Right forelimb (tissue), 1 donor: ENCODE measurements at places on chromosomes 7 and 10.

GRCh38 chr7:136594739-136595144 is 273.7 kb upstream of the CHRM2 start:
- DNase-seq, result no peak

- DNase-seq, result no peak
Observed at GRCh38 chr7:37061849-37062559, 337.7 kb upstream of the AOAH start.

DNA sequence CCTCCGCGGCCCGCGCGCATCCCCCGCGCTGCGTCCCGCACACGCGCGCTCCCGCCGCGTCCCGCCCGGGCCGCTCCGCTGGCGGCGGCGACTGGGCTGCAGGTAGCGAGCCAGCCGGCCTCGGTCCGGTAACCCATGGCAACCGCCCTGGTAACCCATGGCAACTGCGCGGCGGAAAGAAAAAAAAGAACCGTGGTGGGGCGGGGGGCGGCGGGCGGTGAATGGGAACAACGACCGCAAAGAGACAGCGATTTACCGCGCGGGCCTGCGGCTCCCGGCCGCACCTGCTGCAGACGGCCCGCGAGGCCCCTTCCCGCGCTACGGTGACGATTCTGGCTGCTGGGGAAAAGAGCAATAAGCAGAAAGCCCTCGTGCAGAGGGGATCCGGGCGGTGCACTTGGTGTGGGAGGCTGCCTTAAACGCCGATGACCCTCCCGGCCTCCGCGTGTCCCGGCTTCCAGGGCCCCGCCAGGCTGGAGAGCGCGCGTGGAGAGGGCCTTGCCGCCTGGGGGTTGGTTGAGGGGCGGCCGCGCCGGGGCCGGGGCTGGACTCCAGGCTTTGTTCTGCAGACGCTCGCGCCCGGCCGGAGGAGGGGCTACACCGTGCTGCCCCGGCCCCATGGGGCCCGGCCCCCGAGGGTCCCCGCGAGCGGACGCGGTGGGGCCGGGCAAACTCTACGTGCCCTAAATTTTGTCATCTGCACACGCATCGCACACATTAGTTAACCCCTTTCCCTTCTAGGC is 84.7 kb downstream of the SNX10 start:
- DNase-seq, result peak; percentile 66

DNA sequence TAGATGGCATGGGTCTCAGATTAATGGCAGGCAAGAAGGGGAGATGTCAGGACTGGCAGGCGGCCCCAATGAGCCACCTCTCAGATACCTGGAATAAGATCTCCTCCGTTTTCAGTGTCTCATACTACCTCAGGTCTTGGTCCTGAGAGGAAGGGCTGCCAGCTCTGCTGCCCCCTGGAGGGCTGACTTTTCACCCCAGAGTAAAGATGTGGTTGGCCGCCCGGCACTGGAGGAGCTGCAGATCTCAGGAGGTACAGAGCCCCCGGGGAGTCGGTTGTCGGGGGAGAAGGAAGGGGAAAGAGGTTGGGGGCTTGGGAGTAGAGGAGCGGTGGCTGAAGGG is 642 bp upstream of the COL13A1 start:
- DNase-seq, result peak; percentile 72

DNA sequence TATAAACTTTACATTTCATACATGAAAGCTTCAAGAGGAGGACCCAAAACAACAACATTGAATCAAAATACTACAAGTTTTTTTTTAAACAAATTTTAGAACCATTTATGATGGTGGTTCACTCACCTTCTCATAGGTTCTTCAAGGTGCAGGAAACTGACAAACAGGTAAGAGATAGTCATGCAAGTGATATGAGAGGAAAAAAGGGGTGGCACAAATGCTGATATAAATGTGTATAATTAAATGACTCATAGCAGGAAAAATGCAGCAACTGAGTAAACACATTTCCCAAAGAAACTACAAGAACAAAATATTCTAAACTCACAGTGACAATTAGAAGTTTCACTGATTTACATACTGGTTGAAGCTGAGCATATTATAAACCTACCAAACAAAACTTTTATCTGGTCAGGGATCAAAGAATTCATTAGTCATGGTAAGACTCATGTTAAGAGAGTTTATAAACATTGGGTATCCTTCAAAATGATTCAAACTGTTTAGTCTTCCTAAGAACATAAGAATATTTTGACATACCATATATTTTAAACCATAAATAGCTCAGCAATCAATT is 14.1 kb downstream of the ZWINT start:
- DNase-seq, result no peak

DNA sequence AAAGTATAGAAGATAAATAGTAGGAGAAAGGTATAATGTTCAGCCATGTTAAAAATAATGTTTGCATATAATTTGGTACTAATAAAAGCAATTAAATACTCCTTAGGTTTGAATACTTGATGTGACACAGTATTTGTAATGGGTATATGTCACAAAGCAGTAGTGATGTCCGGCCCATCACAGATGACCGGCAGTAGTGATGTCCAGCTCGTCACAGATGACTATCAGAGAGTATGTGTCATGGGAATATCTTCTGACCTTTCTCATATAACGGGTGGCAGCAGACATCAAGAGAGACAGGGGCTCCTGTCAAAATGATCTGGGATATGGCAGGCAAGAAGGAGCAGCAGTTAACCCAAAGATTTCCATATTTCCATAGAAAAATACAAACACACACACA is 477.4 kb upstream of the KLF6 start:
- no peak for DNase-seq

DNA sequence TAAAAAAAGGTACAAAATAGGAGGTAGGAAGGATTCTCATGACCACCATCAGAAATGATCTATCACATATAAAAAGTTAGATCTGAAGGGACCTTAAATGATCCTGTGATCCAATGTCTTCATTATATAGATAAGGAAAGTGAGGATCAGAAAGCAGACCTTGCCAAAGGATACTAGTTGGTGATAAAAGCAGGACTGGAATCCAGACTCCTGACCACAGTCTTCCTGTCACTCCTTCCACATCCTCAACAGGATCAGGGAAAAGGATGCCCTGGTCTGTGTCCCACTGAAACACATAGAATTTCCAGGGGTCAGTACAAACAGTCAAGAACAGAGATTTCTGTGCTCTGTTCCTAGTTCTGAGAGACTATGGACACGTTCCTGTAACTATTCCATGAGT is 97.2 kb downstream of the SPAG6 start:
- no peak for DNase-seq

DNA sequence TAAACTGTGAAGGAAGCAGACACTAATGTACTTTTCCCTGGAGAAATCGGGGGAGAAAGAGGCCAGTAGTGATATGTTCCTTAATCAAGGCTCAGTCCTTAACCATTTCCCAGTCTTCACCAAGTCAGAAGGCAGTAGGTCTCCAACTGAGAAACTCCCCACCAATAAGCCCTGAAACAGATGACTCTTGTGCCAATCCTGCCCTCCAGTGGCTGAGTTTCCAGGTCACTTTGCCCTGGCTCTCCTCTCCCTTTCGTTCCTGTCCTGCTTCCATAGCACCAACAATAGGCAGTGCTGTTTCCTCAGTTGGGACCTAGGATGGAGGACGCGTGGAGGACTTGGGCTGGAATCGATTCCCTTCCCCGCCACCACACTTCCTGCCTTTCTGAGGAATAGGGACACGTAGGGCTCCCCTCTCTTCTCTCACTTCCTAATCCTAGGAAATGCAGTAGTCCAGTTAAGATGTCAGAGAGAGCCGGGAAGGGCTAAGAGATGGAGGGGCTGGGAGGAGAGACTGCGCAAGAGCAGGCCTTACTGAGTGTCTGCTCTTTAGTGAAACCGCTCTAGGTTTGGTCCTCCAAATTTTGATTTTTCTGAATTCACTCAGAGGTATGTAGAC is 23.4 kb downstream of the ATOH7 start:
- peak; percentile 48 for DNase-seq

DNA sequence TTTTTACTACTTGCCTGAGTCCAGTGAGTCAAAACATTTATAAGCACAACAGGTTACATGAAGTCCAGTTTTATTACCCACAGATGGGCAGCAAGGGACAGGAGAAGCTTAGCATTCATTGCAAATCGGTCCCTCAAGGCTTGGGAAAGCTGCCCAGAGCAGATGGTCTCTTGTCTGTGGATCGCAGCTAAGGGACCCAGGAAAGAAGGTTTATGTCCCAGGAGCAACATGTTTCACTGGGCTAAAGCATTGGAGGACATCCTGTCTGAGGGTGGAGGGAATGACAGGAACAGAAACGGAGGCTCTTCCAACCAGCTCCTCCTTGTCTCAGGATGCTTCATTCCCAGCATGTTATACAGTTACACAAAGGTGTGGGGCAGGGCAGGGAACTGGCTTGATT is 39.3 kb downstream of the TRIM24 start:
- DNase-seq, result no peak

- DNase-seq, result peak; percentile 62
Observed at GRCh38 chr7:159007364-159007995, 137.2 kb downstream of the VIPR2 start.

GRCh38 chr10:116833986-116834985 is 15.0 kb upstream of the ENO4 start:
- no peak for DNase-seq

GRCh38 chr10:1920127-1920526 is 182.8 kb upstream of the ADARB2 start:
- DNase-seq, result no peak

DNA sequence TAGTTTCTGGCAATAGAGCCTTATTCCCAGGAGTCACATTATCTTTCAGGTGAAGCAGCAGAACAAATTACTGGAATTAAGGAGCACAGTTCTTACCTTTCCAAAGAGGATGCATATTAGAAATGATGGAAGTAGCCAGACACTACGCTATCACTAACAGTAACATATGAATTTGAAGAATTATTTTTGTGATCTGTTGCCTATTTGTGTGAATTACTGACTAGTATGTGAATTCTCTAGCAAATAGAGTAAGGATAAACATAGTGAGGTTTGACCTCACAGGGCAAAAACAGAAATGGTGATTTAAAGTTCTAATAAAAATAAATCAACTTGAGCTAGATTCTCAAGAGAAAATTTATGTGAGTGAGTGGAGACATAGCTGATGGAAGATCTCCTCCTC is 1299.3 kb downstream of the XPNPEP1 start:
- DNase-seq, result no peak

GRCh38 chr7:6576024-6576866 is 1.0 kb upstream of the ZDHHC4 start:
- DNase-seq, result no peak

GRCh38 chr10:116073001-116073400 is 200.0 kb downstream of the GFRA1 start:
- DNase-seq, result no peak

DNA sequence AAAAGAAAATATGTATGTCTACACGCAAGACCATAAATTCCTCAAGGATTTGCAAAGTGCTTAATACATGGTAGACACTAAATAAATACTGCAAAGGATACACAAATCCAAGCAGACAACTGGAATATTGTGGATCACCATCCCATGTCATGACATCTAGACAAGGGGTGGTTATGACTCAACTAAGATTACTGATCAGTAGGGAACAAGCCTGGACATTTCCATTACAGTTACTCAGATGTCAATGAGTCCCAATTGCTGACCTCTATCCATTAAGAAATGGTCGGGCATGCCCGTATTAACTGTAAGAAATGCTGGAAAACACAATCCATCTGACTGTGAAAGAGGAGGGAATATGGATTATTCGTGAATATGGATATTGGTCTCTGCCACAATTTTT is 27.6 kb upstream of the RUFY2 start:
- DNase-seq, result no peak

- no peak for DNase-seq
Observed at GRCh38 chr10:21057989-21058388, 160.9 kb upstream of the NEBL start.

DNA sequence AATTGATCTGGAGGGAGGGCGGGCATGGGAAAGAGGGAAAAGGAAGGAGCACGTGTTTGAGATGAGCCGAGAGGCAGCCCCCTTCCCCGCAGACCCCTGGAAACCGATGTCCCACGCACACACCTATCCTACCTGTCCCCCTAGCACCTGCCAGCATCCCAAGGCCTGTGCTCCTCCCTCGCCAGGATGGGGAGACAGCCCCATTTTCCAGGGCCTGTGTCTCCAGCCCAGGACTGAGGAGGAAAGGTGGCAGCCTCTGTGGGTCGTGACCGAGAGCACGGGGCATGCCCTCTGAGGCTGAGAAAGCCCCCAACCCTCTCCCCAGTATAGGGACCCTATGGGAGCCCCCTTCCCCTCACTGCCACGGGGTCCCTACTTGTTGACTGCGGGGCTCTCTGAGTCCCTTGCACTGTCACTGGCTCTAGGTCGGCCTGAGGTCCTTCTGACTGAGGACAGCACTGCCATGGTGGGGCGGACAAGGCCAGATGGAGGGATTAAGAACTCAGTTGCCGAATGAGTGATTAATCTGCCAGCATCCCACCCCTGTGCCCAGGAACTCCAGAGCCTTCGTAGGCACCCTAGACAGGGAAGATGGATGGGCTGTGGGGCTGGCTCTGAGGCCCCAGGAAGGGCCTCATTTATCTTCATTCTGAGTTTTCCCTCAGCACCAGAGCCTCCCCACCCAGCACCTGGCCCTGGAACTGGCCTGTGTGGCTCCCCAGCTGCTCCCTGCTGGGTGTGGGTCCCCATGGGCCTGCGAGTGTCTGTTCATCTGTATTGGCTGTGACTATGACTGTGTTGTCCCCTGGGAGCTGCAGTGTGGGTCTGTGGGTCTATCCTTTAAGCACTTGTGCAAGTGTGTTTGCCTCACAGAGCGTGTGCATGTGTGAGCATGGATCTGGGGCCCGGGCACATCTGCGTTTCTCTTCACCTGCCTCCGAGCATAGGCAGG is 26.0 kb downstream of the CRHR2 start:
- no peak for DNase-seq

GRCh38 chr7:45647967-45648670 is 74.0 kb downstream of the ADCY1 start:
- DNase-seq, result no peak

- no peak for DNase-seq
Observed at GRCh38 chr7:43010061-43010460, 77.9 kb downstream of the MRPL32 start.
